ENCODE measurements at places on chromosomes 12 and 14.

DNA sequence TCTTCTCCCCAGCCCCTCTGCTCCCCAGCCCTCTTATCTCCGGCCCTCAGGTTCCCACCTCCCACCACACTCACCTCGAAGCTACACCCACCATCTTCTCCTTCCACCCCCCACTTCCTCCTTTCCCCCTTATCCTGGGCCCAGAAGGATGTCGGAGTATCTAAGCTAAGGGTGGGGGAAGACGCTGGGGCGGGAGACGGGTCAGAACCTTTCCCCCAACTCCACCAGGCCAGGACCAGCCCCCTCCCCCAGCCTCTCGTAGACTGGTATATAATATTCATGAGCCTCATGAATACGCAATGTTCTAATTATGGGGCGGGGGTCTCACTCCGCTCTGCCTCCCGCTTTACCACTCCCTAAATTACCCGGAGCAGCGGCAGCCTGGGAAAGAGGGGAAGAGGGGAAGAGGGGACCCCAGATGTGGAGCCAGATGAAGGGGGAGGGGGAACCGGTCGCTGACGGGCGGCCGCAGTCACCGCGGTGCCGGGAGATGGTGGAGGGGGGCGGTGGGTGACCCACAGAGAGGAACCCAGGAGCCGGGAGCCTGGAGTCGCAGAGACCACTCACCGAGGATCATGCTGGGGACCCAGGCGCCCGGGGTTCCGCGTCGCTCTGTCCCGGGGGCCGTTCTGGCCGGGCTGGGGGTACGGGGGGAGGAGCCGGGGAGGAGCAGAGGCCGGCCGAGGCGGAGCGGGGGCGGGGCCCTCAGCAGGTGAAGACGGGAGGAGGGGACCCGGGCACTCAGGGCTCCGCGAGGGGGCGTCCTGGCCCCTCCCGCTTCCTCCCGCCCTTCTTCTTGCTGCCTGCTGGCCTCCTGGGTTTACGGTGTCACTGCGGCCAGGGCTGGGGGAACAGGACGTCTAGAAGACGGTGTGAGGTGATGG lies 6.4 kb upstream of the ZNF385A start:
- peak; percentile 74 for DNase-seq

GRCh38 chr14:25001601-25002000 lies 48.3 kb downstream of the STXBP6 start:
- DNase-seq: no peak

DNA sequence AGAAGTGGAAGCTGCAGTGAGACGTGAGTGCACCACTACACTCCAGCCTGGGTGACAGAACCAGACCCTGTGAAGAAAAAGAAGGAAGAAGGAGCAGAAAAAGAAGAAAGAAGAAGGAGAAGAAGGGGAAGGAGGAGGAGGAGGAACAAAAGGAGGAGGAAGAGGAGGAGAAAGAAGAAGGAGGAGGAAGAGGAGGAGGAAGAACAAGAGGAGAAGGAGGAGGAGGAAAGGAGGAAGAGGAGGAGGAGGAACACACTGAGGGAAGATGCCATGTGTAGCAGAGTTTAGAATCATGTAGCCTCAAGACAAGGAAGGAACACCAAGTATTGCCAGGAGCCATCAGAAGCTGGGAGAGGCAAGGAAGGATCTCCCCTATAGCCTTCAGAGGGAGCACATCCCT lies 241.5 kb downstream of the KSR2 start:
- DNase-seq: no peak

GRCh38 chr12:11085419-11085818 lies 6.7 kb downstream of the TAS2R43 start:
- no peak for DNase-seq

GRCh38 chr14:61558271-61558670 lies 137.0 kb upstream of the HIF1A start:
- no peak for DNase-seq

DNA sequence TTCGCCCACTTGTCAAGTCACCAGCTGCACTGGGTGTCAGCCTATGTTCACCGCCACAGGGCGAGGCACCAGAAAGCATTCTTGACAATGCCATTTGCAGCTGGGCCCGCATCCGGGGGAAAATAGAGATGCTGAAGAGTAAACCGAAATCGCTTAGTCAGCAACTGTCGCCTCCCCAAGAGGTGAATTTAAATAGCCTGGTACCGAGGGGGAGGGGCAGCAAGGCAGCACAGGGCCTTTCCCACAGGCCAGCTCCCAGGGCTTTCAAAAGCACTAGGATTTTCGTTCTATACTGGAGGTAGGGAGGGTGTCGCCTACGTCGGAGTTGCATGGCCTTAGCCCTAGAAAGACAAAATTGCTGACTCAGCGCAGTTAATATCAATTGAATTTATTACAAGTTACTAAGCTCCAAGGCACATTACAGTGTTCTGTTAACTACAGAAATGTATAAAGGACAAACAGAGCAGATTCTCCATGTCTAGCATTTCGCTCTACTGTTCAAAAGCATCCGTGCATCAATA lies 4.3 kb downstream of the IRF2BPL start:
- peak; percentile 59 for DNase-seq

DNA sequence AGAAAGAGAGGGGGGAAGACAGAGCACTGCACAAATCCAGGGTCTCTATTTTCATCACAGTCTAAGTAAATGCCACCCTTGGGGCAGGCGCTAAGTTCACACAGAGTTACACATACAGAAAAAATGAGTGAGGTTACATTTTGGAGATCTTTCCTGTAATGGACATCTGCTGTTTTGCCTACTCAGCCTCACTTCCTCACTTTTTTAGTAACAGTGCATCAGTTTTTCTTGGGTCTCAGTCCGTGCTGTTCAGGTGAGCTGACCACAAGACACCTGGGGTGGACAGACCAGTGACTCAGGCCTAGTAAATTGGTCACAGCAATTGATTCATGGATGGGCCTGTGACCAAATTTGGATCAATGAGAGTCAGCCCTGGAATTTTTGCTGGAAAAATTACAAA lies 33.6 kb upstream of the SLC5A8 start:
- DNase-seq: no peak

- no peak for DNase-seq
Observed at GRCh38 chr12:25734529-25735180, 181.6 kb upstream of the LMNTD1 start.

GRCh38 chr14:61051051-61051450 lies 70.0 kb downstream of the SLC38A6 start:
- DNase-seq: no peak

DNA sequence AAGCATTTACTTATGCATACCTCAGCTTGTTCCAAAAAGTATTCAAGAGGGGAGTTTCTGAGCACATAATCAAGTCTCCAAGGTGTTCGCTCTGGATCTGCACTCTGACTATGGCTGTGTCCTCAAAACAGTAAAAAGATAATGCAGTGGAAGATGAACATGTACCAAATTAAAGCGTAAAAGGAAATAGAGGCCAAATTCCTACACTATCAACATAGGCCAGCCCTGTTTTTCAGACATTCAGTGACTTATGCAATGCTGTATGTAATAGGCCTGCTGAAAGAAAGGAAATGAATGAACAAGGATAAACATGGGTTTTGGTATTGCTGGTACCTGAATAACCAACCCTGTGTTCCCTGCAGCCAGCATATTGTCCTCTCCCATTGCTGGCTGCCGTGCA lies 115.7 kb downstream of the SAMD4A start:
- no peak for DNase-seq

GRCh38 chr14:86501611-86502010 lies 971.7 kb downstream of the FLRT2 start:
- no peak for DNase-seq

GRCh38 chr14:32908196-32909084 lies 30.2 kb upstream of the NPAS3 start:
- DNase-seq: no peak

DNA sequence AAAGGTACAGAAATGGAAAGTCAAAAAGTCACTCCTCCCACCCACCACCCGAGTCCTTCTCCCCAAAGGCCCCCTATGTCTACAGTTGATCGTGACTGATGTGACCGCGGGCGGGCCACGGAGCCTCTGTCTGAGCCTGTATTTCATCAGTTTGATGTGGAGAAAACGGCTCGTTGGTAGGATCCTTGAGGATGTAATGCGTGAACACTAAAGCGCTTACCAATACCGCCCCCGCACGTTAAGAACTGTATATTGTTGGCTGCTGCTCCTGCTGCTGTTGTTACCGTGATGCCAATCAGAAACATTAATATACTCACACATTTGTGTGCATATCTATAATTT lies 24.6 kb upstream of the UBC start:
- DNase-seq: peak; percentile 59

DNA sequence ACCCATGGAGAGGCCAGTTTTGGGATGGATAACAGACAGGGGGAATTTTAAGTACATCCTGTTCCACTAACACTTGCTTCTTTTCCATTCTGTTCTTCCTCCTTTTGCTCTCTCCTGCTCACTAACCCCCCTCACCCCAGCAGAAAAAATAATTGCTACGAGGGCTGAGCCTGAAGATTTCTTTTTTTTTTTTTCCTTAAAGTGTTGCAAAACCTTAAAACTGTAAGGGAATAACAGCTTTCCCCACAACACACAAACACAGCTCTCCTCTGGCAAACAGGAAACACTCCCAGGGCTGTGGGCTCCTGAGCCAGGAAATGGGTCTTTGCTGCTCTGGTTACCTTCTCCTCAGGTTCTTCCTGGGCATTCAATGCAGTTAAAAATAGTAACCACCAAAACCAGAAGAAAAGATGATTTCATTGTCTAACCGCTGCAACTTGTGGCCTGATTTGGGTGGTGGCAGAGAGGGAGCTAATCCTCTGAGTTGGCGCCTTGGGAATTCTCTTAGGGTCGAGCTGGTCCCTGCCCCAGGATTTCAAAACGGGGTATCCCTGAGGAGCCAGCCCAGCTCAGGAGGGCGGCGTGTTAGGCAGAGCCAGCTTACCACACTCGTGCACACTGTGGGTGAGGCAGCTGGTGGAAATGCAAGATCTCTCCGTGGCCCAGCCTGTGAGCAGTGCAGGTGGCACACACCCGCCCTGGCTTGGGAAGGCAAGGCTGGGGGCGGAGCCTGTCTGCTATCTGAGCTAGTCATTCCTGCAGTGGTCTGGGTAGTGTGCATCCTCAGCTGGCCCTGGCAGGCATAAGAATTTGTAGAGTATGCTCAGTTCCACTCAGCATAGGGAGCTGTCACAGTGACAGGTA lies 17.1 kb upstream of the EMP1 start:
- peak; percentile 67 for DNase-seq

DNA sequence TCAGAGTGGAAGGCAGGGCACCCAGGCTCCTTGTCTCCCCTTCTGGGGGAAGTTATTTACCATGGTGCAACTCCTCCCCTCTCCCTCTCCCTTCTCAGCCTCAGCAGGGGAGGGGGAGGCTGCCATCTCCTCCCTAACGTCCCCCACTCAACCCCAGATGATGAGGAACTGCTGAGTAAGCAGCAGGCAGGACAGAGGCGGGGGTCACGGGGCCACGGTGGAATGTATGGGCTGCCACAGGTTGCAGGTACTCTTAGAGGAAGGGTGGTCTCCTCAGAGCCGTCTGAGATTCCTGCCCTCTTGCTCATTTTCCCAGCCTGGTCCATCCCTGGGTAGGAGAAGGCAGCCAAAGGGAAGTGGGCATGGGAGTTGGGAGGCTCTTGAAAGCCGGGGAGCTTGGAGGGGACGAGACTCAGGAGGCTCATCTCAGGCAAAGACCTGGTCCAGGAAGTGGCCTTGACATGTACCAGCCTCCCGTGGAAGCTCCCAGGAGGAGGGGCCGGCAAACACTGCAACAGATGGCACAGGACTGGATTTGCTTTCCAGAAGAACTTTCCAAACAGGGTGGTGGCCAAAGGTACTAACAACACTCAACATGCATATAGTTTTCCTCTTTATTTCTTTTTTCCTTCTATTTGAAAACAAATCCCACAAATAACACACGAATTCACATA lies 19.0 kb downstream of the RIN3 start:
- DNase-seq: peak; percentile 20

- no peak for DNase-seq
Observed at GRCh38 chr14:44372807-44373489, 134.1 kb downstream of the FSCB start.

GRCh38 chr12:69442894-69443293 lies 27.3 kb upstream of the FRS2 start:
- no peak for DNase-seq

DNA sequence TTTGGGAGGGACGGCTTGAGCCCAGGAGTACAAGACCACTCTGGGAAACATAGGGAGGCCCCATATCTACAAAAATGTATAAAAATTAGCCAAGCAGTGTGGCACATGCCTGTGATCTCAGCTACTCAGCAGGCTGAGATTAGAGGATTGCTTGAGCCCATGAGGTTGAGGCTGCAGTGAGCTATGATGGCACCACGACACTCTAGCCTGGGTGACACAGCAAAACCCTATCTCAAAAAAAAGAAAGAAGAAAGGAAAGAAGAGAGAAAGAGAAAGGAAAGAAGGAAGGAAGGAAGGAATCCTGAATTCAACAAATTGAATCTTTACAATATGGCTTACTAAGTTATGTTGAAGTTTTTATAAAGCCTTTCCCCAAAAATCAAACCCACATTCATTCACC lies 2.1 kb downstream of the KIF21A start:
- no peak for DNase-seq

DNA sequence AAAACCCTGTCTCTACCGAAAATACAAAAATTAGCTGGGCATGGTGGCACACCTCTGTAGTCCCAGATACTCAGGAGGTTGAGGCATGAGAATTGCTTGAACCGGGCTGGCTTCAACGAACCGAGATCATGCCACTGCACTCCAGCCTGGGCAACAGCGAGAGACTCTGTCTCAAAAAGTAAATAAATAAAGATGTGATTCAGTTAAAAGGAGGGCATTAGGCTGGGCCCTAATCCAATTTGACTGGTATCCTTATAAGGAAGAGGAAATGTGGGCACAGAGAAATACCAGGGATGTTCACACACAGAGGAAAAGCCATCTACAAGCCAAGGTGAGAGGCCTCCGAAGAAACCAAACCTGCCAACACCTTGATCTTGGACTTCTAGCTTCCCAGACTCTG lies 10.1 kb upstream of the DCAF4 start:
- DNase-seq: no peak

DNA sequence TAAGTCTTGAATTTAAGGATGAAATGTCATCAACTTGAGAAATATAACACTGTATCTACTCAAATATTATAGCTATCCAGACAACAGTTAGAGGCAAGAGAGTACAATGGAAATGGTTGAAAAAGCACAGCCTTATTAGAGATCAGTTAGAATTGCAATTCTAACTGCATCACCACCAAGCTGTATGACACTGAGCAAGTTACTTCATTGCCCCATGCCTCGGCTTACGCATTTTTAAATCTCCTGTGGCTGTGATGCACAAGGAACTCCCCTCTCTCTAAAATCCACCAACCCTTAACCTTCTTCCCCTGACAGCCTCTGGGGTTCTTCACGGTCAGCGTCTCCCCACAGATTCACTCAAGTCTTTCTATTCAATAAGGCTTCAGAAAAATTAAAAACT lies 75.1 kb downstream of the MED13L start:
- no peak for DNase-seq

DNA sequence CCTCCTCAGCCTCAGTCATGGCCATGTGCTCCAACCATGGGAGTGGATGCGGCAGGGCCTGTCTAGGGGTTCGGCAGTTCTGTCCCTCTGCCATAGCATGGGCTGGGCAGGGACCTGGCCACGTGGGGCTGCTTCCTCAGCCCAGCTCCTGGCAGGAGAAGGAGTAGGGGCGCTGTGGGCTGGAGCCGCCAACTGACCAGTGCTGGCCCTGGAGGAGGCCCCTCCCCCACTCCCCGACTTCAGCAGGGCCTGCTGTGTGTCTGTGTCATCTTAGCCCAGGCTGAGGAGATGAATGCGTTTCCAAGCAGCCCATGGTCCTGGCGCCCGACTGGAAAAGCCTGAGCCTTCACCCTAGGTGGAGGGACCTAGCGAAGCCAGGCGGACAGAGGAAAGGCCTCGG lies 2.7 kb upstream of the PACS2 start:
- no peak for DNase-seq

Data from activated T-cell treated with anti-CD3 and anti-CD28 coated beads, Interleukin-2, amount 50 U/mL, for 1 hour (primary cell).